Liver (tissue), 10 donors: ENCODE measurements at places on chromosomes 2 and 18.

DNA sequence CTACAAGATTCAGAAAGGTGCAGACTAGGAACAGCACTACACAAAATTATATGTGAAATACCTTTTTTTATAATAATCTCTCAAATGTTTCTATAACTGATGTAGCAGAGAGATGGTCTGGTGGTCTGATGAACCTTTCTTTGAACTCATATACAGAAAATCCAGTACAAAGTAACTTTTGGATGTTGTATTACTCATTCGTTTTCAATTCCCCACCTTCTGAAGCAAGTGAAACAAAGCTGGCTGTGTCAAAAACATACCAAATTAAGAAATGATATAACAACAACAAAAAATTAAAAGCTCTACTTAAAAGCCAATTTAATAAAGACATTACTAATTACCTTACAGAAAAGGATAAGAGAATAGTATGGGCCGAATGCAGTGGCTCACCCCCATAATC is 38.7 kb downstream of the MEMO1 start:
- DNase-seq, result no peak

DNA sequence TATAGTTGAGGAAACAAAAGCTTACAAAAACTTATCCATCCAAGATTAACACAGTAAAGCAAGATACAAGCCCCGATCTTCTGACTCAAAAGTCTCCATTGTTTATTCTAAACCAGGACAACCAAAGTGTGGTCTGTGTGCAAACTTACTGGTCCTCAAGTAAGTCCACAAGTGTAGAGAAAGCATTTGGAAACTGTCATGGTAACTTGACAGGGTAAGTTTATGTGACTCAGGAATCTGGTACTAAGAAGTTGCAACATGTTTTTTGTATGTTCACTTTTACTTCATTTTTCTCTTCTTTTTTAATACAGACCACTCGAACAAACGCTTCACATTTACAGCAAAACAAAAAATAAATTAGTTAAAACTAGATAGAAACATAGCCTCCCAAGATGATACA is 9.4 kb downstream of the MBD2 start:
- no peak for DNase-seq

GRCh38 chr2:195903956-195904355 is 164.7 kb downstream of the DNAH7 start:
- no peak for DNase-seq

DNA sequence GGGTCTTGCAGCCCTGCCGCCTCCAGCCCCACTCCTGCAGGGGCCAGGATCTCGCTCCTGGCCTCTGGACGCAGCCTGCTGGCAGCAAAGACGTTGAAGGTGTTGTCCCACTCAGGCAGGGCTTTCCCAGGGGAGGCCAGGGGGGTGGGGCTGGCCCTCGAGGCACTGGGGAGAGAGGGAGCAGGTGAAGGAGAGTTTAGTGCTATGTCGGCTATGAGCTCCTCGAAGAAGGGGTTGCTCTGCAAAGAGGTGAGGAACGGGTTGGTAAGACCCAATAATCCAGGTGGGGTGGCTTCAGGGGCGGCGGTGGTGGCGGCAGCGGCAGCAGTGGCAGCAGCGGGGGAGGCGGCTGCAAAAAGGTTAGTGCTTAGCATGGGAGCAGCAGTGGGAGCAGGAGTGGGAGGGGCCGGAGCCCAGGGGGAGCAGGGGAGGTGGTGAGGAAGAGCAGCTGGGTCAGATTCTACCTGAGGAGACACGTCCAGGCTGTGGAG is 9.7 kb upstream of the SFXN5 start:
- DNase-seq, result no peak

GRCh38 chr2:200129721-200130462 is 174.5 kb downstream of the MAIP1 start:
- no peak for DNase-seq

GRCh38 chr2:43701111-43701510 is 24.9 kb upstream of the C1GALT1C1L start:
- DNase-seq, result no peak

DNA sequence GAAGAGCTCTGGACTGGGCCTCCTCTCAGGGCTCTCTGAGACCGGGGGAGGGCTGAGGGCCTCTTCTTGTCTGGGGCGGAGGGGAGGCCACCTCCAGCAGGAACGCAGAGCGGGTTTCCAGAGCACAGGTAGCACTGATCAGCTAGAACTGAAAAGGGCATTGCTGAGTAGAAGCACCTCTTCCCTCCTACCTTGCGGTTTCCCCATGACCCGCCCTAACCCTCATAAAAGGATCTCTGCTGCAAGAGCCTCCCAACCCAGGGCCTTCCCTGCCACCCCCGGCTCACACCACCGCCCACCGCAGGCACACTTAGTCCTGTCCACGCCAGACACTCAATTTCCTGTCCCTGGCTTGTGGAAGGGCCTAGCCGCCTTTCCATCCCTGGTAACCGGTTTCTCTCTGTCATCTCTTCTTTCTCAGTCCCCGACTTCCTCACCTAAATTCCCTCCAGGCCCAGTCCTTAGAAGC is 966 bp downstream of the ADCY3 start:
- DNase-seq, result no peak

DNA sequence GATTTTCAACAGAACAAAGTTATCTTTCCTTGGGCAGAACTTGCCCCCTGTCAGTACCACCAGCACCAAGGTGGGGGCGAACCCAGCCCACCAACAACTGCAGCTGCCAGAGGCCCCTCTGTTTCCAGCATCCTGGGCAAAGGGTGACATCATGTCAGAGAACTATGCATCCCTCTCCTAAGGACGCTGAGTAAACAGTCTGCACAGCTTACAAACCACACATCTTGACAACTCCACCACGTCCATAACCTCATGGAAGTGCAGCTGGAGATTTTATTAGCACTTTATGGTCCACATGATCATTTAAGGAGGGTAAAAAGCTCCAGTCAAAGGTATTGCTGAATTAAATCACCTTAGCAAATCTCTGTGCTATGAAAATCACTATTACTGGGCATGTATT is 40.4 kb downstream of the PIEZO2 start:
- DNase-seq, result no peak

- no peak for DNase-seq
Observed at GRCh38 chr2:105428387-105429018, 29.7 kb upstream of the FHL2 start.

- DNase-seq, result no peak
Observed at GRCh38 chr2:181780047-181780651, 99.8 kb upstream of the NEUROD1 start.

- DNase-seq, result no peak
Observed at GRCh38 chr2:31136732-31137131, 1.5 kb downstream of the GALNT14 start.

GRCh38 chr2:91442246-91442905 is 2750.9 kb downstream of the RPIA start:
- DNase-seq, result peak; percentile 36

DNA sequence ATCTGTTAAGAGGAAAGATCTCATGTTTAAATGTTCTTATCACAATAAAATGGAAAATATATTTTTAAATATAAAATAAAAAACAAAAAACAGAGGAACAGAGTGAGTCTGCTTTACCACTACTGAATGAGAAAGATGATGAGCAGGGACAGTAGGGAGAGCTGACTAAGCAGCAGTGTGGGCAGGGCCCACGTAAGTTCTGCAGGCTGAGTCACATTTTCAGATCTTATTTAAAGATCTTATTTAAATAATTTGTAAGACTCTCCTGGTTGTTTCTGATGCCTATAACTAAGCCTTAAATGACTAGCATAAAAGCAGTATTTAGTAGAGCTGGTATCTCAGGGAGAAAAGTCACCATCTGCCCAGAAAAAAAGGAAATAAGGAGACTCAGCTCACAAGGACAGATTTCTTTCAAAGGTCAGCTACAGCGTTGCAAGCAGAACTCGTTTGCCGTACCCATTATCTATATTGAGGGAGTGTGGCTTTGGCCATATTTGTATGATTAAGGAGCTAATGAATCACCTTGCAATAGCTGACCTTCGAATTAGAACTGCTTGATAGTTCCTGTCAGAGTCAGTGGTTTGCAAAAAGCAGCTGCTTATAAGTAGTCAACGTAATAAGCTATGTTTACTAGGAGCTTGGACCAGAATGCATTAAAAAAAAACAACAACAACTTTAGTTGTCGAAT is 322.1 kb upstream of the CHAC2 start:
- no peak for DNase-seq

DNA sequence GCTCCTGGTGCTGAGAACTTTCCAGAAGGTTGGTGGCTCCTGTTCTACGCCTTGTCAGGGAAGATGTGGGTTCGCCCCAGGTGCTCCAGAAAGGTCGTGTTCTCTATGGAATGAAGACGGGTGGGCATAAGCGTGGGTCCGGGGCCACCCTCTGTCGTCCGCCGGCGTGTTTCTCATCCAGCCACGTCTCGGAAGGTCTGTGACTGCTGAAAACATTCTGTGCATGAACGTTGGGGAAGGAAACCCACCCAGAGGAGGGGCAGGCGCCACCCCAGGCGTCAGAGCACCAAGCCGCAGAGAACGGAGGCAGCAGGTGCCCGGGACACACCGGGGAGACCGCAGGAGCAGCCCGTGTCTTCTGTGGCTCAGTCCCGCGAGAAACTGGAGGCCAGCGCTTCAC is 118.2 kb downstream of the RTP5 start:
- DNase-seq, result no peak

DNA sequence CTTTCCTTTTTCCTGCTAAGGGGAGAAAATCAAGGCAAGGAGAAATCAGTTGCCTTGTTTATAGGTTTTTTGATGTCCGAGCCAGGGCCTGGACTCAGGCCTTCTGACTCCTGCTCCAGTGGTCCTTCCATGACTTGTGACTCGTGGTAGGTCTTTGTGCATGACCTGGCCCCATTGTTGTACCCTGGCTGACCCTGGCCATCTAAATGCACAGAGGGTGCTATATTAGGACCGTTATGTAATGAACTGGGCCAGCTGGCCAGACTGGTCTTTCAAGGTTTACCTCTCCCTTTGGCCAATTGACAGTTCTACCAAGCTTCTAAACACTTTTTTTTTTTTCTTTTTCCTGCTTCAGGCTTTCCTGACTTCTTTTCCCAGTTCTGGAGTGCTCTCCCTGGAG is 81.1 kb downstream of the SETBP1 start:
- no peak for DNase-seq

DNA sequence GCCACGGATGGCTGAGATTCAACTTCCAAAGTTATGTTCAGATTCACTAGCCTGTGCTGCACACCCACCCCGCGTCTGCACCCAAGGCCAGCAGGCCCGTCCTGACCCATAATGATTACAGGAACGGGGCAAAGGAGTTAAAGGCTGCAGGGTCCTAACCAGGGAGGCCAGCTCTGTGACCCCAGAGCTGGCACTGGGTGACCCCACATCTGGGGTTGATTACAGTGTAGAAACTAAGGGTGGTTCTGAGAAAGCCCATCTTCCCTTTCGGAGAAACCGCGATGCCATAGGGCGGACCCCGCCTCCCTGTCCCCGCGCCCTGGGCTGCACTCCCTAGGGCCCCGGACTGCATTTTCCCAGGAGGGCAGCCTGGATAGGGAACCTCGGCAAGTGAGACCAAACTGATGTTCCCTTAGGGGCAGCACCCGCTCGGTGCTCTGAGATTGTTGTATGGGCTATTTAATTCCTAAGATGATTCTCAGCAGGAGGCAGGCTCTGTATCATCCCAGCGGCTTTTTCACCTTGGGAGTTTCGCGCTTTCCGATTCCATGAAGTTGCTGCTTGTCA is 2.2 kb upstream of the GPR148 start:
- no peak for DNase-seq

- DNase-seq, result peak; percentile 71
Observed at GRCh38 chr2:25822190-25823117, 55.8 kb downstream of the ASXL2 start.

DNA sequence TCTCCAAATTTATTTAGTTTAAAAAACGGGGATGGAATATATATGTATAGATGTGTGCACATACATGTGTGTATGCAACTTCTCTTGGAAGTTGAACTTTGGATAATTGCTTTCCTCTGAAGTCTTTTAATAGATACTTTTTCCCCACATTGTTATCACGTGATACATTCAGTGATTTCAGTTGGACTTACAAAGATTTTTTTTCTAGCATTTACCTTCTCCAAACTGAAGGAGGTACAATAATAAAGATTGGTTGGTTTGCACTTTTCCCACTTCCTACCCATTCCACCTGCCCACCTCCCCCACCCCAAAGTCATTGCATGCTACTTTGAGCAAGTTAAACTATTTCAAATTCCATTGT is 206.1 kb upstream of the FSHR start:
- no peak for DNase-seq

- DNase-seq, result no peak
Observed at GRCh38 chr2:98737848-98738247, 6.9 kb upstream of the MGAT4A start.

DNA sequence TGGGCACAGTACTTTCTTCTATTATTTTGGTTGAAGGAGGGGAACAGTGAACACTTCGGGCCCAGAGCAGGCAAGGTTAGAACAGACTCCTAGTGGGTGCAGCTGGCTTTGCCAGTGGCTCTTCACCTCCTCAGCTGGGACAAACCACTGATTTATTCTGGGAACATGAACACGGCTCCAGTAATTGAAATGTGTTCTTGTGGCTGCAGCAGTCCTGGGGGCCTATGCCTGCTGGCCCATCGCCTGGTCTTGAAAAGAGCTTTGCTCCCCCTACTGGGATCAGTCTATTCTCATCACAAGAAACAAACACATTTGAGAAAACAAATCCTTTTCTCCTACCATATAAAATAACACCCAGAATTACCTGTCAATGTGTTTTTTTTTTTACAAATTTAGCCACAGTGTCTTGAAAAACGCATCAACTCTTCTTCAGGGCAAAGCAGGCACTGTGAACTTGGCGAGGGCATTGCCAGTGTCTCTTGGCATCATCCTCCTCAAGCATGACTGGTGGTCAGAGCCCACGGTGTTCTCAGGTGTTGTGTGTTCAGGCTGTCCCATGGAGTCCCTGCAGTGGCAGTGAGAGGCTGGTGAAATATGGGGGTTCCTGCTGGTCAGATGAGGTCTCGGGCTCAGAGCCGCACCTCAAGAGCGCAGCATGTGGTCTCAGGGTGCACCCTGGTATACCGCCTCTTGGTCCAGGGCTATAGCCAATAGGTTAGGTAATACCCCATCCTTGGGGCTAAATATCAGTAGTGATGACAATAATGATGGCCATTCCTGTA is 51.3 kb downstream of the RNF144A start:
- no peak for DNase-seq

GRCh38 chr2:219218732-219219701 is at the start of gene ABCB6:
TSS of gene ABCB6 (minus strand) at chr2:219218958. CDS start at chr2:219218673, 285 bp downstream.
- peak; percentile 97 for DNase-seq

DNA sequence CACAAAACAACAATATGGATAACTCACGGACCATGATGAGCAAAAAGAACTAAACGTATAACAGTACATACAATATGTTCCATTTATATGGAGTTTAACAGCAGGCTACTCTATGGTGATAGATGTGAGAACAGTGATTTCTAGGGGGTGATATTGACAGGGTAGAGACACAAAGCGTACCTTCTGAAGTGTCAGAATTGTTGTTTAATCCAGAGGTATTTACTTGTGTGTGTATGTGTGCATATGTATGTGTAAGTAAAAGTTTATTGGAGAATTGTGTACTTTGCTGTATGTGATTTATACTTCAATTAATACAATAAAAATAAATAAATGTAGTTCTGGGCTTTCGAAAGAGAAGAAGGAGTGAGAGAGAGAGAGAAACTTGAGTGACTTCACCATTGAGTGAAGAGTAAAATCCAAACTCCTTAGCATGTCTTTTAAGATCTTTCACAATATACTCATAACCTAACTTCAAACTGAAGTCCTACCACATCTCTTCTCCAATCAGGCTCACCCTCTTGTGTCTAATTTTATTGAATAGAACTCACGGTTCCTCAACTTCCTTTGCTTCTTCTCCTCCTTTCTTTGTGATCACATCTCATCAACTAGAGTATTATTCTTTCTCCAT is 126.0 kb upstream of the KLF7 start:
- DNase-seq, result no peak

- DNase-seq, result no peak
Observed at GRCh38 chr18:40017021-40017420, 1938.0 kb upstream of the PIK3C3 start.
